Fibroblast of skin of right quadriceps (primary cell): ENCODE measurements at places on chromosomes 13 and 19.

GRCh38 chr19:4279530-4280422 is 710 bp downstream of the SHD start:
- DNase-seq, result no peak

DNA sequence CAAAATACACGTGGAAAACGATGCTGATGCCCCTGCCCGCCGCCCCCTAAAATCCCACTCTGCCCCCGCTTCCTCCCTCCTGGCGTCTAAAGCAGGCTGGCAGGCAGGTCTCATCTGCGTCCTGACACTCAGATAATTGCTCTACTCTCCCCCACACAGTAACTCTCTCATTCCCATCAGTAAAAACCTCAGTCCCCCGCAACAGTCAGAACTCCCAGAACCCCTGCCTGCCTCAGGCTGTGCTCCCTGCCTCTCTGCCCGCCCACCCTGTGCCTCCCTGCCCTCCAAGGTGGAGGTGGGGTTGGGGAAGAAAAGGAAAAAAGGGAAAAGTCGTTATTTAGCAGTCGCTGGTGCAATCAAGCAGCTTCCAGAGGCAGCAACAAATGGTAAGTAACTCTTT is 473.7 kb downstream of the EFNB2 start:
- no peak for DNase-seq

DNA sequence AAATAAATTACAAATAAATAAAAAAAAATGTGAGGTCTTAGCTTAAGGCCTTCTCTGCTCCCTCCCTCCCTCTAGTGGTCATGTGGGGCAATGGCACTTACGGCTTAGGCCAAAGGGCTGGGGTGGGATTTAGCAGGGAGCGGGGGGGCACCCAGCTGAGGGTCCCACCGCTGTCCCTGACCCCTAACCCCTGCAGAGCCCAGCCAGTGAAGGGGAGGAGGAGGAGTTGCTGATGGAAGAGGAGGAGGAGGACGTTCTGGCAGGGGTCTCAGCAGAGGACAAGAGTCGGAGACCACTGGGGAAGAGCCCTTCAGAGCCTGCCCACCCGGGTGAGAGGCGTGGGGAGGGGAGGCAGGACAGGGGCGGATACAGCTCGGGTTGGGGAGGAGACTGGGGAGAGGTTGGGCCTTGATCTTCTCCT is 9.3 kb downstream of the MPND start:
- DNase-seq, result peak; percentile 52

- DNase-seq, result no peak
These were observed 2.1 kb downstream of the SIX5 start for GRCh38 chr19:45766869-45767346.

- DNase-seq, result no peak
These were observed 469.5 kb upstream of the TSHZ3 start for GRCh38 chr19:31818798-31819105.

GRCh38 chr19:43807651-43808050 is 5.4 kb upstream of the LYPD5 start:
- no peak for DNase-seq

DNA sequence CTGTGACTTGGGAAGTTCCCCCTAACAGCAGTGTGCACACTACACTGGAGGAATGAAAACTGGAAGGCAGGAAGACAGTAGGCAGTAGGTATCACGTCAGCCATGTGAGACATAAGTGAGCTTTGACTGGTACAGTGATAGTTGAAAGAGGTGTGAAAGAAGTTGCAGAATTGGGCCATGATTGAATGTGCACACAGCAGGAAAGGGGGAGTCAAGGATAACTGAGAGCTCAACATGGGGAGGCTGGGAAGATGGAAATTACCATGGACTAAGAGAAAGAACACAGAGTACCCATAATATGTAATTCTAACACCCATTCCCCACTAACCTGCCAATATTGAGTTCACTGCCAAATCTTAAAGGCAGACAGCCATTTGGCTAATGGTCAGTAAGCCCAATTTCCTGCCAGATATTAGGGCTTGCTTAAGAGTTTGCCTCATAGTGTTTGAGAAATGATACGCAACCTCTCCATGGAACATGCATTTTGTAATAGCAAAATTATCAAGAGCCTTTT is 321.7 kb downstream of the DCT start:
- no peak for DNase-seq

- DNase-seq, result no peak
These were observed 16.9 kb upstream of the ZNF254 start for GRCh38 chr19:24069905-24070657.

DNA sequence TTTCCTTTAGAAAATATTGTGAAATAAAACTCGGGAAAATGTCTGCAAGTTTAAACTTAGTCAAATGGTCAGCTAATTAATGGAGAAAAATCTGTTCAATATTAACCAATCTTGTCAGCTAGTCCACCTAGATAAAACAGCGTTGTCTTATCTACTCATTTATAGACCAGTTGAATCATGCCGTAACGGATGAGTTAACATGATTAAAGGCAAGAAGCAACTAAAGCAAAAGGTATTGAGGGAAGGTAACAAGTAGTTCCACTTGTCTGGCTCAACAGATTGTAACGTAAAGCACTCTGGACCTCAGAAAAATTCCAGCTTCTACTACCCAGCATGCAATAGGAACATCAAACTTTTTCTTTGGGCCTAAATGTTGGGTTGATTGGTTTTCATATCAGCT is 958.2 kb downstream of the DIAPH3 start:
- DNase-seq, result no peak

- DNase-seq, result peak; percentile 55
These were observed 52.2 kb upstream of the RANBP3 start for GRCh38 chr19:6030214-6030507.

DNA sequence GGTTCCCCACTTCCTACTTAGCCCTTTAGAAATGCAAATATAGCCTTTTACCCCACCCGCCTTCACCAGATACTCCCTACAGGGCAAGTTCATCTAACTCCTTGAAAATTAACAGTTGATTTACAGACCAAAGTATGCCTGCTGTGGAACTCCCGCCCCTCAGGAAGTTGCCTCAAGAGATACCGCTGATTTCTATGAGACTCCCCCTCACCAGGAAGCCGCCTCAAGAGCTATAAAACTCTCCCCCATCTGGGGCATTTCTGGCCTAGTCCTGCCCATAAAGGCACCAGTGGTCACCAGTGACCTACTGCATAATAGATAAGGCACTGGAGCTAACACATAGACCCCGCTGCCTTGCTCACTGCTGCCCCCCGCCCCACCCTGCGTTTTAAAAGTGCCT is 201.7 kb upstream of the UBL3 start:
- no peak for DNase-seq

GRCh38 chr19:33281296-33281926 is 20.9 kb downstream of the CEBPA start:
- no peak for DNase-seq

GRCh38 chr19:48455171-48455907 is at the start of gene KCNJ14:
Gene KCNJ14 (plus strand): TSS chr19:48455574. CDS start chr19:48461725, 6,151 bp downstream.
- DNase-seq, result no peak

GRCh38 chr13:26222520-26223046 is 469 bp upstream of the RNF6 start:
- DNase-seq, result no peak

DNA sequence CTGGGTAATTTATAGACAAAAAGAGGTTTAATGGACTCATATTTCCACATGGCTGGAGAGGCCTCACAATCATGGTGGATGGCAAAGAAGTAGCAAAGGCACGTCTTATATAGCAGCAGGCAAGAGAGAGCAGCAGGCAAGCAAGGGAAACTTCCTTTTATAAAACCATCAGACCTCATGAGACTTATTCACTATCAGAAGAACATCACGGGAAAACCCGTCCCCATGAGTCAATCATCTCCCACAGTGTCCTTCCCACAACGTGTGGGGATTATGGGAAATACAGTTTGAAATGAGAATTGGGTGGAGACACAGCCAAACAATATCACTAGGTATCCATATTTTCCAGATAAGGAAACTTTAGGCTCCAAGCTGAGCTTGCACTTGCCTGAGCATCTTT is 9.5 kb upstream of the CYP2B6 start:
- no peak for DNase-seq

DNA sequence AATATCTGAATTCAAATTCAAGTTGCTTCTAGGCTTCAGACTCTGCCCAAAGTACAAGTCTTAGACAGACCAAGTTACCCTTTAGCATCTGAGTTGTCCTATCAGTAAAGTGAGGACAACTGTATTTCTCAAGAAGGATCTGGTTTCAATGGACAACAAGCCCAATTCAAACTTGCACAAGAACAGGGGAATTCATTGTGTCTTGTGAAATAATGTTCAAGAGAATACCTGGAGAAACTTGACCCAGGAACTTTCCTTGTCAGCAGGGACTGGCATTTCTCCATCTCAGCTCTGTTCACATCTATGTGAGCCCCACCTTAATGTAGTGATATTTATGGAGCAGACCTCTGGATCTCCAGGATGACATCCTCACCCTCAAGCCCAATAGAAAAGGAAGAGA is 894.9 kb upstream of the SLC10A2 start:
- no peak for DNase-seq

- DNase-seq, result no peak
These were observed 150.1 kb downstream of the OXGR1 start for GRCh38 chr13:96844195-96844594.

- no peak for DNase-seq
These were observed 42.2 kb upstream of the SERP2 start for GRCh38 chr13:44331446-44331845.

- no peak for DNase-seq
These were observed 370.7 kb downstream of the COG6 start for GRCh38 chr13:40026174-40026585.

- no peak for DNase-seq
These were observed 1.2 kb upstream of the GDF15 start for GRCh38 chr19:18384775-18385174.

- DNase-seq, result no peak
These were observed 40.2 kb downstream of the NLRP5 start for GRCh38 chr19:56026769-56027168.

- DNase-seq, result no peak
These were observed 478.6 kb downstream of the EFNB2 start for GRCh38 chr13:106056851-106057250.

GRCh38 chr13:44283600-44283999 is 90.0 kb upstream of the SERP2 start:
- no peak for DNase-seq

DNA sequence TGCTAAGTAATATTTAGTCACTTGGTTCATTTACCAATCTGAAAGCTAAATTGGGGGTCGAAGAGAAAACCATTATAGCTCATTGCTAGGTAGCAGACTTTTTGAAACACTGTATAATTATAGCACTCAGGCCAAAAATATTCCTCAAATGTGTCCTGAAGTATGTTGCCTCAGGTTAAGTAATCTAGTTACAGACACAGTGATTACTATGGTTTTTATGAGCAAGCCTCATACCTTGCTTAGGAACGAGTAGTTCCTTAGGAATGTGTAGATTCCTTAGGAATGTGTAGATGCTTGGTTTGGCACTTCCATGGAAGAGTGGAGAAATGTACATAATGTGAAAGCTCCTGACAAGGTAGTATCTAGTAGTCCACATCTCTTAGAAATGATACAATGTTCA is 387.5 kb downstream of the LMO7 start:
- peak; percentile 82 for DNase-seq

- no peak for DNase-seq
These were observed 98.2 kb upstream of the SCEL start for GRCh38 chr13:77437267-77437666.

- DNase-seq, result no peak
These were observed 5.4 kb upstream of the UBE2M start for GRCh38 chr19:58563823-58564222.

GRCh38 chr13:29716493-29716892 is 121.0 kb upstream of the SLC7A1 start:
- DNase-seq, result no peak

GRCh38 chr13:55788548-55788947 is 1352.2 kb upstream of the PRR20A start:
- no peak for DNase-seq

DNA sequence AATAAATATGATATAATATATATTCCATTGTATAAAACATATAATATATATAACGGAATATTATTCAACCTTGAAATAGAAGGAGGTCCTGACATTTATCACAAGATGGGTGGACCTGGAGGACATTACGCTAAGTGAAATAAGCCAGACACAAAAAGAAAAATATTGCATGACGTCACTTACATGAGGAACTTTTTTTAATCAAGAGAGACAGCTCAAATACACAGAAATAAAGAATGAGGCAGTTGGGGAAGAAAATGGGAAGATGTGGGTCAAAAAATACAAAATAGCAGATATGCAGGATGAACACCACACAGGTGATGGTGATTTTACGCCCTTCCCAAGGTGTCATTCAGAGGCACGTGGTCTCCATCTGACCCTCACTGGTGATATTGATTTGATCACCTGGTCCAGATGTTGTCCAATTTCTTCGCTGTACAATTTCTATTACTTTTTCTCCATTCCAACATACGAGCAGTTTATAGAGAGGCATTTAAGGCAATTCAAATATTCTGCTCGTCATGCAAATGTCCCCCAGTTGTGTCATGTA is 513 bp upstream of the ZNF317 start:
- DNase-seq, result no peak

DNA sequence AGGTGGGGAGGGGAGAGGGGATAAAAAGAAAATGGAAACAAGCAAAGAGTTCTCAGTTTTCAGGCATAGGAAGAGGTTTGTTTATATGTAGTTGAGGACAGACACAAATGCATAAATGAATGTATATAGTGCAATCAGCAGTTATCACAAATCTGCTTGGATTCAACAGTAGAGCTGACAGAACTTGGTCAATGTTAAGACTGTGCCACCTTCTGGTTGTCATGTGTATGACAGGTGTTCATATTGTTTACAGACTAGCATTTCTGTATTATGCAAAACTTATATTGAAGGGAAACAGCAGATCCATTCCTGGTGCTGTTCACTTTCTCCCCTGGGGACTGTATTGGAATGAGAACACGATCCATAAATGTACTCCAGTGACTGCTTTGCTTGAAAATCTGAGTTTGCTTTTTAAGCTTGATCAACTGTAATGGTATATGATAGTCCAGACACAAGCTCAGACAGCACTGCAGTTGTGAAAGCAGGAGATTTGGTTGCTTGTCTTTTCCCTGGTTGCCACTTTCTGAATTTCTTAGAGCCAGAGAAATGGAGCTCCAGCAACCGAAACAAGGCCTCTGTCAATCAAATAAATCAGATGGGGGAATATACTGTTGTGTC is 319.5 kb upstream of the OBI1 start:
- peak; percentile 43 for DNase-seq

GRCh38 chr13:50712881-50713280 is 130.6 kb downstream of the DLEU7 start:
- DNase-seq, result peak; percentile 48

GRCh38 chr13:61406275-61406674 is 9.4 kb downstream of the PCDH20 start:
- DNase-seq, result no peak

- DNase-seq, result no peak
These were observed 238.2 kb downstream of the LIG4 start for GRCh38 chr13:107977071-107977574.

GRCh38 chr19:5593343-5594255 is 25.8 kb upstream of the TINCR start:
- DNase-seq, result no peak

GRCh38 chr13:31894931-31895330 is 136.6 kb upstream of the FRY start:
- no peak for DNase-seq

GRCh38 chr13:32737111-32737571 is 150.9 kb downstream of the PDS5B start:
- DNase-seq, result no peak
